ENCODE measurements at places on chromosomes 2 and 18.
A peak's percentile ranks its signal among the peaks of the same experiment; 100 is the strongest.

GRCh38 chr2:75896779-75897366, 186.2 kb upstream of the GCFC2 start:
- no peak for DNase-seq

DNA sequence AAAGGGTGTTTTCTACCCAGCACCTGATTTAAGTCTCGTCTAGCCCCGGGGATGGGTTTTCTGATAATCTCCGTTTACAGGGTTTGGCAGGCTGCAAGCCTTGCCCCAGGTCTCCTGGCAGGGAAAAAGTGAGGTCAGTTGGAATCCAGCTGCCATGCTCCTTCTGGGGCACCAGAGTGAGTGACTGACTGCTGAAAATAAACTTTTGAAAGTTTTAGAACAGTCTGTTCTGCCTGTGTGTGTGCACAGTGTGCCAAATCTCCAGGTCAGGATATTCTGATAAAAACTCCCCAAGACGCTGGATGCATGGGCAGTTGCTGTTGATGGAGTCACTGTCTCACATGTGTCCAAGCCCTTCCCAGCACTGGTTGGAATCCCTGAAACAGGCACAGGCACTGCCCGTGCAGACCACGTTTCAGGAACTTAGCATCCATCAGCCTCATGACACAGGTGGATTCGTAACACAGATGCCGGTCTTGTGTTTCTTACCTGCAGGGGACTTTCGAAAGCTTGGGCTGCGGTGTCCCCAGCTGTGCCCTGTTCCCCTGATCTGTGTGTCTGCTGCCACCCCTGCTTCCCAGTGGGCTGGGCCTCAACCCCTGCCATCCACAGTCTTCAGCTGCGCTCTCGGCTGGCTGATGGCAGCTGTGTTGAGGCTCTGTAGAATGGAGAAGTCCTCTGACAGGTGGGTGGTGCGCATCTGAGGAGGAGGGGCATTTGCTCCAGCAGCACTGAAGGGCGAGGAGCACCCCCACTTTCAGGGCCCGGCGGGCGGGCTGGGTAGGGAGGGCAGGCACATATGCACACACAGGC, 65.0 kb downstream of the SH3RF3 start:
- no peak for DNase-seq

DNA sequence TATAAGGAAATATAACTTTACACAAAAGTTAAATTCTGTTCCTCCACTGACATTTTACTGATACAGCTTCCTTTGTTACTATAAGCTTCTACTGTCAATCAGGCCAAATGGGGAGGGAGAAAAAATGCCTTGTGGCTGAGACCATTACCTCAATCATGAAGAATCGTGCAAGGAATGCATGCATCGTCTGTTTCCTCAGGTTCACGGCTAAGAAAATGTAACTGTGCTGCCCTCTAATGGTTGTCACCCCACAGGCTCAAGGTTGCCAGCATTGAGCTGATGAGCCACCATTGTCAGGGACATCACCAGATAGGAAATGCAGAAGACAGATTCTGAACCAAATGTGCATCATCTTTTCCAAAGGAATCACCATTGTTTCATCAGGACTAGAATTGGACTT, 426.9 kb downstream of the CDH2 start:
- DNase-seq, result peak; percentile 33

DNA sequence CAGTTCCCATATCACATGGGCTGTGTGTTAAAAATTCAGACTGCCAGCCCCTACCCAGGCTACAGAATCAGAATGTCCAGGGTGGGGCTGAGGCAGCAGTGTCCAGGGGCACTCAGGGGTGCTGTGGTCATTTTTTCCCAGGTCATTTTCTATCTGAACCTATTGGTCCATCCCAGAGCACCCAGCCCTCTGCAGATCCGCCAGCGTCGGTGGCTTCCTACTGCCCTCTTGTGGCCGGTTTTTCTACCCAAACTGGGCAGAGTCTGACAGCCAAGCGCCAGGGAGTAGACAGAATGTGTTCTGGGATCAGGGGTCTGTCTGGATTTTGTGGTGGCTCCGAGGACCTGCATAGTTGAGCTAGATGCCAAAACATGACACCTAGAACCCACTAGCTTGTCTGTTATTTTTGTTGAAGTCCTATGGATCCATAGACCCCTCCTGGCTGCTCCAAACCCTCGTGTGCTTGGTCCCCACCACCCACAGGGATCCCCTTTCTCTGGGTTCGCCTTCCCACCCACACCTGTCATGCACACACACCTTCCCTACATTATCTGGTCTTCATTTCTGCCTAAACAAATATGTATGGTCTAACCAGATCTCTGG, 34.1 kb upstream of the RMDN2 start:
- peak; percentile 73 for DNase-seq

DNA sequence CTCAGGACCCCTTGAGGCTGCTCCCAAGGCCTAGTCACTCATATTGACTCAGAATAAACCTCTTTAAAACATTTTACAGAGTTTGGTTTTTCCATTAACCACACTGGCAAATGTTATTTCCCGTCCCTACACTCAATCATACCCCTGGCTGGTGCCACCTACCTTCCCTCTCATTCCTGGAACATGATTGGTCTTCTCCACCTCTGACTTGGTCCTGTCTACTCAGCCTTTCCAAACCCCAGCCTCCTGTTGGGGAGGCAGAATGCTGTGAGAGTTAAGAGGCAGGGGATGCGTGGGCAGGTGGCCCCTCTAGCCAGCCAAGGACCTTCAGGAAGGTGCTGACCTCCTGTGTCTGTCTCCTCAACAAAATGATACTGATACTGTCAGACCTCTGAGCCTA, 149.3 kb downstream of the CABLES1 start:
- DNase-seq, result no peak

GRCh38 chr18:7068871-7069590, 48.6 kb downstream of the LAMA1 start:
- no peak for DNase-seq

Measured in left hindlimb (tissue), 1 donor.